GM19239 (cell line): ENCODE measurements at places on chromosomes 4 and X.

DNA sequence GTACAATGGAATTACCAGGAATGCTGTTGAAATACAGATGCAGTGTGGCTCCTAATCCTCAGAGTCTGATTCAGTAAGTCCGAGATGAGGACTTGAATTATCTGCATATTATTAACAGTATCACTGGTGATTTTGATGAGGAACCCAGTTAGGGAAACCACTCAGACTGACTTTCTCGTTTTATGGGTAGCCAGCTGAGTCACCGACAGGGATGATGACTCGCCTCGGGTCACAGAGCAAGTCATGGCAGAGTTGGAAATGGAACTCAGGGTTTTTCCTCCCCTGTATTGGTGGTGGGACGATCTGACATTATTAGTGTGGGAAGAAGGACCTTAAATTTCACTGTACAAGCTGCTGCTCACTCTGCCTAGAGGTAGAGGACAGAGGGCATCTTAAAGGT lies 51.3 kb downstream of the RTL9 start:
- no peak for DNase-seq

- DNase-seq = no peak
These were observed 57.3 kb downstream of the CYTL1 start for GRCh38 chr4:4961936-4962335.

DNA sequence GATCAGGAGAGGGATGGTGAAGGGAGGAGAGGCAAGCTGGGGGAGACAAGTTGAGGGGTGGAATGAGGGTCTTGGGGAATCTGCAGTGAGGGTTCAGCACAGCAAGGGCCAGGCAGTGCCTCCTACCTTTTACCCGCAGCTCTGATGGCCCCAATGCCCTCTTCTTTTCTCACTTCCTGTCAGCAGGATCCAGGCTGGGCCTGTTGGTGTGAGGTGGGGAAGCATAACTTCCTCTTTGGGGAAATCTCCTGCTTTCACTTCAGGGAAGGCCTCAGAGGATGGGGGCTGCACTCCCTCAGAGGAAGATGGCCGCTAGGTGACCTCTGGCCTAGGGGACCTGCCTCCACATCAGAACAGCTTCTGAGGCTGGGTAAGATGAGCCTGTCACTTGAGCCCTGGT lies 36.5 kb downstream of the EFNB1 start:
- DNase-seq = no peak

- DNase-seq = no peak
These were observed 534.4 kb downstream of the MID1IP1 start for GRCh38 chrX:39335513-39336235.

DNA sequence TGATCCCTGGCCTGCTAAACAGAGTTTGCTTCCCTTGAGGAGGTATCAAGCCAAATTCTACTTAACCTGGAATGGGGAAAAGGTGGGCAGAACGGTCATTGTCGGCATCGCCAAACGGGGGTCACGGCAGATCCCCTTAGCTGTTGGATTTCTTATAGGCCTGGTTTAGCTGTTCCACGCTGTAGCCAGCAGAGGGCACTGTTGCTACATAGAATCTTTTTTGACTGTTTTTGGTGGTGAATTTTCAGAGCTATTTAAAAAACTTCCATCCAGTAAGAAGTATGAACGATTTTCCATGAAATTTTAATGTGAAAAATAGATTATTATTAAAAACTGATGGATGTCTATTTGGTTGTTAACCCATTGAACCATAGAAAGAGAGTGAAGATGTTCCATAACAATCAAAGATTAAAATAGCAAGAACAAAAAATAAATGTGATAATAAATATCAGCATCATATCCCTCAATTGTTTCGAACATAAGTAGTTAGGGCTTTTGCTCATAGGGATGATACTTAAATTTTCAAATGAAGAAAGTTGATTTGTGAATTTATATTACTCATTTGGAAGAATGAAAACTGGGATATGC lies 56.6 kb downstream of the LINC00632 start:
- no peak for DNase-seq

DNA sequence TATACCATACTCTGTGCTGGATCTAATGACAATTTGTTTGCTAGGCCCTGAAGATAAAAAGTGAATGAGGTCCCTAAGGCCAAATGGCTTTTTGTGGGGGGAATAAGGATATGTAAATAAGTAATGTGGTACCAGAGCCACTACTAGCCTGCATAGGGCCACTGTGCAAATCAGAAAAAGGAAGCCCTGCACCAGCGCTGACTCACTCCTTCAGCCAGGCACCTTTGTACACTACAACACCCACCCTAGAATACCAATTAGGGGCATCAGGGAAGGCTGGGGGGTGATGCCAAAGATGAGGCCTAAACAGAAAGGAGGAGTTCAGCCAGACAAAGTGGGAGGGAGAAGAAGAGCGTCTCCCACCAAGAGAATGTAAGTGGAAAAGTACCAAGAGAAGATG lies 122.2 kb downstream of the CAMK2D start:
- DNase-seq = no peak

GRCh38 chrX:71532078-71532752 lies 689 bp upstream of the OGT start:
- DNase-seq = no peak

DNA sequence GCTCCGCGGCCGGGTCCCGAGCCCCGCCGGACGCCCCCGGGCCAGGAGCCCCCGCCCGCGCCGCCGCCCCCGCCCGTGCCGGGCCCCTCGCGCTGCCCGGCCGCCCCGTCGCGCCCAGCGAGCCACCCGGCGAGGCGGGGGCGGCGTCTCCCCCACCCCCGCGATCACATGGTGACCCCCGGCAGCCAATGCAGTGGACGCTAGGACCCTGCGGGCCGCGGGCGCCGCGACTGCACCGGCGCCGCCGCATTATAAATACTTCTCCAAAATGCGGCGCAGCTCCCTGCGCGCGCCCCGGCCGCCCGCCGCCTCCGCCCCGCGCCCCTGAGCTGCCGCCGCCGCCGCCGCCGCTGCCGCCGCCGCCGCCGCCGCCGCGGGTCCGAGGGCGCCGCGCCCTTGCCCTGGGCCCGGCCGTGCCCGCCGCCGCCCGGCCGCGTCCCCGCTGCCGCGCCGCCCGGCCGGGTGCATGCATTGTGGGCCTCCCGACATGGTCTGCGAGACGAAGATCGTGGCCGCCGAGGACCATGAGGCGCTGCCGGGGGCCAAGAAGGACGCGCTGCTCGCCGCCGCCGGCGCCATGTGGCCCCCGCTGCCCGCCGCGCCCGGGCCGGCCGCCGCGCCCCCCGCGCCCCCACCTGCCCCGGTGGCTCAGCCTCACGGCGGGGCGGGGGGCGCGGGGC lies at the start of gene NAT8L:
Gene NAT8L, plus strand, starts transcription at position 282 of the 680 bp plus-strand sequence. Its CDS starts 185 bp downstream, at position 467.
- no peak for DNase-seq

- DNase-seq = no peak
These were observed 29.3 kb downstream of the FAM199X start for GRCh38 chrX:104195489-104196084.

- no peak for DNase-seq
These were observed 292.8 kb upstream of the BOD1L1 start for GRCh38 chr4:13920111-13920875.

DNA sequence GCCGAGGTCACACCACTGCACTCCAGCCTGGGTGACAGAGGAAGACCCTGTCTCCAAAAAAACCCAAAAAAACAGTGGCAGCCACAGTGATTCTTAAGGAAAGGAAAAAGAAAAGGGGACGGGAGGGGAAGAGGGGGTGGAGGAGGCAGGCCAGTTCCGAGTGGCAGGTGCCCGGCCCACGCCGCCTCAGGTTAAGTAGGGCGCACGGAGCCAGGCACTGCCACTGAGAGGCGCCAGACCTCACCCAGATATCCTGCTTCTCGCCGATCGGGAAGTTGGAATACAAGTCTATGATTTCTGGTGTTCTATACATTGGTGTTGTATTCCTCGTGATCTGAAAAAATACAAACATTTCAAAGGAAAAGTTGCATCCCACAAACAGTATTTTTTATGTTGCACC lies 35.9 kb downstream of the GAK start:
- DNase-seq = no peak

DNA sequence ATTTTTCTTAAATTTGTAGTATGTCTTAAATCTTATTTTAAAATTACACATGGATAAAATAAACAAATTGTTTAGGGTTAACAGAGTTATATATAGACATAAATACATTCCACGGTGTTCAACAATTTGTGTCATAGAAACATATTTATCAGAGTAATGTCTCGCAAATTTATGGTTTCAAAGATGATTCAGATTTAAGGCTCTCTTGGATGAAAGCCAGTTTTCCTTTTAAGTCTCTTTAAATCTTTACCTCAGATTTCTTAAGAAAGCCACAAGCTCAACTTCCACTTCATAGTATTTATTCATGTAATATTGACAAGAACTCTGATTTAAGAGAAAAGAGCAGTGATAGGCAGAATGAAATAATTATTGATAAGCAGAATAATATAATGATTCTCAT lies 1254.8 kb upstream of the ADGRL3 start:
- no peak for DNase-seq

- no peak for DNase-seq
These were observed 5.7 kb downstream of the EFNB1 start for GRCh38 chrX:68834371-68835103.

GRCh38 chrX:31228909-31229308 lies 157.1 kb upstream of the FTHL17 start:
- DNase-seq = no peak
